AG04450 (cell line): ENCODE measurements at places on chromosomes 2 and 18.

GRCh38 chr18:13756261-13756660 is 29.8 kb downstream of the RNMT start:
- DNase-seq: no peak

DNA sequence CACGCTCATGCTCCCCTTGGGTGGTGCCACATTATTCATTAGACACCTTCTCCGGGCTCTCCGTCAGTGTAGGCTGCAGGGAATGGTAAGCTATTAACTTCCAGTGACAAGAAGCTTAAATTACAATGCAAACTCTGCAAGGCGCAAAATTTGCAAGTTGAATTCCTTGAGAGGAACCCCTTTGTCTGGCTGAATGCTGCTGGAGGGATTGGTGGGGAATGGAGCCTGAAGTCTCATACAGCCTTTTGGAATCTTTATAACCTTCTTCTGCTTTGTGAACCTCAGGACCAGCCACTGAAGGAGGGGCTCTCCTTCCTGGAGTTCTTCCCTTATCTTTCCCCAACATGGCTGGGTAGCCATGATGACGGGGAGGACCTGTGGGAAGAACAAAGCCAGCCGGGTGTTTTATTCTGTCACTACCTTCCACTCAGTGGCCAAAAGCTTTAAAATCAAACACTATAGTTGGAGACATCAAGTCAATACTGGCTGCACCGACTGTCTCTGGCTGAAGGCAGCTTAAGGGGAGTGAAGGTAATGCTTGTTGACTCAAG is 220.9 kb upstream of the EPHA4 start:
- DNase-seq: no peak

- DNase-seq: no peak
Measured at GRCh38 chr18:66630831-66631230, 26.9 kb upstream of the CDH19 start.

DNA sequence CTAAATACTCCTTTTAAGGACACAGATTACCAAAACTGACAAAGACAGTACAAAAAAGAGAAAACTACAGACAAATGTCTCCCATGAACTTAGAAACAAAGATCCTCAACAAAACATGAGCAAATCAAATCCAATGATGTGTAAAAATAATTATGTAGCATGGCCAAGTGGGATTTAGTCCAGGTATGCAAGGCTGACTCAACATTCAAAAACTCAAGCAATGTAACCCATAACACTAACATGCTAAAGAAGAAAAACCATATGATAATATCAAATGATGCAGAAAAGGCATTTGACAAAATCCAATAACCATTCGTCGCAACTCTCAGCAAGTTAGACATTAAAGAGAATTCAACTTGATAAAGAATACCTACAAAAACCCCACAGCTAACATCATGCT is 239.0 kb upstream of the KLHL29 start:
- DNase-seq: no peak

GRCh38 chr2:70977605-70978205 is 725 bp upstream of the ANKRD53 start:
- DNase-seq: peak; percentile 55

DNA sequence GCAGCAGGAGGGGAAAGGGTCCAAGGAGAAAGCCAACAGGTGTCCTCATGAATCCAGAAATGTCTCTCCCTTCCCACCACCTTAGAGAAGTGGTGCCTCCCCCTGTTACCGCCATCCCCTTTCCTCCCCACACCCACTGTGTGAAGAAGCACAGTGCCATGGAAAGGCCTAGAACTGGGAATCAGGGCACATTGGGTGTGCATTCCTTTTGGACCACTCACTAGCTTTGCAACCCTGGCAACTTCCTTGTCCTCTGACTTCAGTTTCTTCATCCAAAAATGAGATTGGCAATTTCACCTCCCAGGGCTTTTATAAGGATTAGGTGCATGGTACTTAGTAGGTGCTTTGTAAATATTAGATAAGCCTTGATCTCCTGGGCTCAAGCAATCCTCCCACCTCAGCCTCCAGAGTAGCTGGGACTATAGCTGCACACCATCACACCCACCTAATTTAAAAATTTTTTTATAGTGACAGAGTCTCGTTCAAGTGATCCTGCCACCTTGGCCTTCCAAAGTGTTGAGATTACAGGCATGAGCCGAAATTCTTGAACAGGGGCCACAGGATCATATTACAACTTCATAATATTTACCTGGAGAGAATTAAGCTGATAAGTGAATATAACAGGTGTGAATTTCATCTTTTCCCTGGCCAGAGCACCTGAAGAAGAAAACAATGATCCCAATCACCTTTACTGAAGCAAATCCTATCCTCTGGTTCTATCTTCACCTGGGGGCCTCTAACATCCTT is 97.9 kb upstream of the TAF1B start:
- no peak for DNase-seq

DNA sequence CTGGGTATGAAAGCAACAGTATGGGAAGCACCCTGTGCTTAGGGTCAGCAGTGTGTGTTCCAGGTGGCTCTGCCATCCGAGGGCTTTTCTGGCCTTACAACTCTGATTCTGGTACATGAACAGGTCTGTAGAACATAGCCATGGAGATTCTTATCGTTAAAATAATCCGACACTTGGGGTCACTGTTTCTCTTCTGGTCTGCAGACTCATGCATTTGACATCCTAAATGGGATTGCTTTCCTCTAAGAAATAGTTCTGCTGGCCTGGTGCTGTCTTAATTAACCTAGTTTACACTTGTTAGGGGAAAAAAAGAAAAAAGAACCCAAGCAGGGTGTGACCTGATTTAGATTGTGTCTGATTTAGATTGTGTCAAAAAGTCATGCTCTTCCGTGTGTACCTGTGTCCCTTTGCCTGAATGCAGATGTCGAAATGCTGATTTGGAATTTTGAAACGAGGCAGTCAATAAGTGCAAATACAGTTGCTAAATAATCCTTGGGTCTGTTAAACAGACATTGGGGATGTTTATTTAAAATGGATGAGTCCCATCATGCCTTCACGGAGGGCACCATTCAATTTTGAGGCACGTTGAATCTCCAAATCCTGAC is 59.6 kb downstream of the TRPM8 start:
- DNase-seq: peak; percentile 45

DNA sequence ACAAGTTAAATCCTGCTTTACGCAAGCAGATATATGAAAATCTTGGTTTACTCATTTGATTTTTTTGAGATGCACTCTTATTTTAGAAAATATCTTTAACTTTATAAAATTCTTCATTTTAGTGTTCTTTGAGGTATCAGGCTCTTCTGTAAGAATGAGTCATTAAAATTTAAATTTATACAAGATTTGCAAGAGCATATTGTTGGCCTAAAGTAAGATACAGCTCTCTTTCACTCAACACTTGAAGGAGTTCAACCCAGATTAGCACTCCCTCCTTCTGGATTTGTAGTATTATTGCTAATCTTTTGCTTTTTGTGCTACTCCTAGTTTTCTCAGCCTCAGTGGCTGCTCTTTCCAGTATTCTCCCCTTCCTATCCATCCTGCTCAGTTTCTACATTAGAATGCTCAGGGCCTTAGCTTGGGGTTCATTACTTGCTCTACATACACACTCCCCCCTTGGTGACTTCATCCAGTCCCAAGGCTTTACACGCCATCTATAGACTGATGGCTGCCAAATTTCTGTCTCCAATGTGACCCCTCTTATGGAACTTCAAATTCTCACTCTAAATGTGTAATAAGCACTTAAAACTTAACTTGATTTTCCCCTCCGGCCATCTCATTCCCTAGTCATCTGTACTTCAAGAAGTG is 425.3 kb upstream of the FANCL start:
- no peak for DNase-seq

GRCh38 chr18:6479699-6480098 is 65.0 kb upstream of the L3MBTL4 start:
- DNase-seq: no peak

DNA sequence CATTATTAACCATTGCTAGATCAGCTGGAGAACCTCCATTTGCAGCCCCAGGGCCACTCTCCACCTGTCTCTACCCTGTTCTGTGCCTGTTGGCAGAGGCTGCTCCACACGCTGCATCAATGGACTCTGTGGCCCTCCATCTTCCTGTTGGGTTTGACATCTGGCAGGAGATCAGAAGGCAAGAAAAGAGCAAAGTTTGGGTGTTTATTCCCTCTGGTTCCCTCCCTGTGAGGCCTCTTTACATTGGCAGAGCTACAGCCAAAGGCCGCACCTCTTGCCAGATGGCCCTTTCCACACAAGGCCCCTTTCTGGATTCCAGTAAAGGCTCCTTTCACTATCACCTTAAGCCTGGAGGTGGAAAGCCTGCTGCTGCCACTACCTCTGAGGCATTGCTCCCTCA is 110.9 kb upstream of the RND3 start:
- DNase-seq: no peak

DNA sequence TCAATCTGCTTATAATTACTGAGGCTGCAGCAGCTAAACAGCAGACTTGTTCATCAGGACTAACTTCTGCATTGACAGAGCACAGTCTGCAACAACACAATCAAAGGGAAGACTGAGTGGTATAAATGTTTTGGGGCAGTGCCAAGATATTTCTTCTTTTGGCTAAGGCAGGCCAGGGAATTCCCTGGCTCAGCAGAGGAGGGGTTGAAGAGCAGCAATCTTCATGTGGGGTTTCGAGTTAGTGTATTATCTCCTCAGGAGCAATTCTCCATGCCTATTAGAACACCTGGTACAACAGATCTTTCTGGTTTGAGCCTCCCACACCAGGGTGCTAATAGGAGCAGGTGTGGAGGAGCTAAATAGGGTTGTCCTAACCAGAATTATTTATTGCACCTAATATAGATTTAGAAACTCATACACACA is 103.0 kb upstream of the STK17B start:
- no peak for DNase-seq
